GM10248 (cell line): ENCODE measurements at places on chromosomes 7 and 10.

- DNase-seq, result no peak
Measured at GRCh38 chr7:36923943-36924436, 199.7 kb upstream of the AOAH start.

DNA sequence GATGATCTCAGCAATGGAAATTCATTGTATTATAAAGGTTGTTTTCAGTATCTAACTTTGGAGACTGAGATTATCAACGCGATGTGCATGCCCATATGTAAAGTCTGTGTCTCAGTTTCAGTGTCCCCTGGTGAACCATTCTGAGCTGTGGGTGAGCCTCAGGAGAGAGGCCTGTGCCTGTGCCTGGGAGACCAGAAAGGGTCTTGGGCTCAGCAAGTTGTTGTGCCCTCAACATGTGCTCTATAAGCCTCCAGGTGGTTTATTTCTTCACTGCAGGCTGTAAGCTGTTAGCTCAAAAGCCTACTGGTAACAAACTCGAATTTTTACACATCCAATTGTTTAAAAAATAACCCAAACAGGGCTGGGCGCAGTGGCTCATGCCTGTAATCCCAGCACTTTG is 151.9 kb downstream of the PKD1L1 start:
- no peak for DNase-seq

DNA sequence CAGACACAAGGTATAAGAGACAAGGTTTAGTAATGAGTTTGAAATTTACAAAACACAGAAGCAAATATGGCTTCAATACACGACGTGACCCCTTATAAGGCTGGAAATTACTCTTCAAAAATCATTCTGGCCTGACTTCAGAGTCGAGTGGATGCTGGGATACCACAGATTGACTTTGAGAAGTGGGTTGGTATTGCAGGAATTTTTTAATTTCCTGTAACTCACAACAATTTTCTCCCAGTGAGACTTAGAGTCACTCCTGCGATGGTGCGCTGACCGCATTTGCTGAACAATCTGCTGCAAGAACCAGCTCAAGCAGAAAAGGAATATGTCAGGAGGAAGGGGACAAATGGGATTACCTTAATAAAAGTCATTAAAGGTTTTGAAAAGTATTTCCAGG is 132.1 kb downstream of the EMX2 start:
- DNase-seq, result no peak

GRCh38 chr10:71687077-71687476 is 32.5 kb downstream of the C10orf105 start:
- DNase-seq, result no peak

GRCh38 chr10:46551701-46552525 is 4.5 kb downstream of the GPRIN2 start:
- DNase-seq, result no peak

- no peak for DNase-seq
Measured at GRCh38 chr10:57955076-57955475, 312.6 kb downstream of the IPMK start.

GRCh38 chr7:88314061-88314491 is 7.4 kb upstream of the STEAP4 start:
- DNase-seq, result no peak

GRCh38 chr7:151317936-151318335 is 23.7 kb upstream of the NUB1 start:
- DNase-seq, result no peak

DNA sequence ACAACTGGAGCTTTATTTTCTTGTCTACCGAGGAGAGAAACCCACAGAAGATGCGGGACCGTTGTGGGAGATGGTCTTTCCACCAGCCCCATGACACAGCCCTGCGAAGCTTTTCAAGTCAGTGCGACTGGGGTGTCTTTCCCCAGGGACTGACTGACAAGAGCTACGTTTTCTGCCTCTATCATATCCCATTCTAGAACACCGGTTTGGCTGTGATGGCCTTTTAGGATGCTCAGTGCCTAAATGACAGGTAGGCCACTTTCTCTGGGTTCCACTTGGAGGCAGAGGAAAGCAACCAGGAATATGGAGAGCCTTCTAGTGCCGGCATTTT is 16.9 kb downstream of the SLC13A4 start:
- no peak for DNase-seq

GRCh38 chr10:94156453-94156852 is 162.7 kb downstream of the PLCE1 start:
- DNase-seq, result no peak
